Stomach (tissue), 19 donors: ENCODE measurements at places on chromosomes 12 and 14. TPM values are rescaled to one million over a fixed set of nuclear protein-coding genes. Genes with fewer than 3 reads are reported as not detected.

- DNase-seq, result no peak
- peak overlapping the region; percentile 92 for H3K27ac ChIP-seq
- no peaks in the 10 kb centered on the region for H3K4me1 ChIP-seq
- peak overlapping the region; percentile 97 for H3K4me3 ChIP-seq
- no peaks in the 10 kb centered on the region for H3K27me3 ChIP-seq
- peaks cover 22% of the 10 kb centered on the region for H3K36me3 ChIP-seq
Observed at GRCh38 chr12:92146497-92147224, 1.0 kb upstream of the BTG1 start.

DNA sequence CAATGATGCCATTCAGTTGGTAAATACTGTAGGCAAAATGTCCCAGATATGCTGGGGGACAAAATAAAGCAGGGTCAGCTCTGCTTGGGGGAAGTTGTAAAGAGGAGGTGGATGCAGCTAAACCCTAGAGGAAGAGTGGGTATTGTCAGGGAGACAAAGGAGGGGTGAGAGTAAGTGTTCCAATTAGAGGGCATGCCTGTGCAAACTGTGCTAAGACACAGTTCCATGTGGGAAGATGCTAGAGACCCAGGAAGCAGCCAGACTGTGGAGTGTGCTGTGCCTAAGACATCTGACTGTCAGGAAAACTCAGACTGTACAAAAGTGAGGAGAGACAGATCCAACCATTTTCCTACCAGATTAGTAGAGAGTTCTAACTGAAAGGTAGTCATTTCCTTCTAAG is 474.3 kb downstream of the ATP23 start:
- H3K27ac ChIP-seq, result no peak overlapping the region
- peaks cover 4% of the 10 kb centered on the region for H3K4me1 ChIP-seq
- H3K4me3 ChIP-seq, result no peak overlapping the region
- H3K27me3 ChIP-seq, result no peaks in the 10 kb centered on the region

GRCh38 chr12:131694116-131694838 is 16.6 kb upstream of the SFSWAP start:
- H3K4me1 ChIP-seq, result no peaks in the 10 kb centered on the region
- peak; percentile 9 for DNase-seq
- peaks cover 67% of the 10 kb centered on the region for H3K27me3 ChIP-seq
- no peak overlapping the region for H3K27ac ChIP-seq
- H3K4me3 ChIP-seq, result no peak overlapping the region

DNA sequence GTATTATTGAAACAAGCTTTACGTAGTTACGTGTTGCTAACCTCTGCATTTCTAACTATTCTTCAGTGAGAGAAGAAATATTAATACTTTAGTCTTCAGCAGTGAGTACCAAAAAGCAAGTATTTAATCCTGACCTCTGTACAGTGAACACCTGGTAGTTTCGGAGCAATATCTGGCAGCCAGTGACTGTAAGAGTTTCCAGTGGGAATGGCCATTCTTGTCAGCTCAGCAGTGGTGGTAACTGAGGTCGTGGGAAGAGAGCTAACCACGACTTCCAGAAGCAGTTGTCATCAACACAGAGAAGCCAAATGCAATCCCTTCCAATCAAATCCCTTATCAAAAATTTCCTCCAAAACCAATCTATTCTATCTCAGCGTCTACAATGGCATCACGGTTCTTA is 1500.2 kb upstream of the FLRT2 start:
- DNase-seq, result no peak
- H3K27ac ChIP-seq, result no peak overlapping the region
- no peak overlapping the region for H3K4me3 ChIP-seq
- H3K36me3 ChIP-seq, result no peaks in the 10 kb centered on the region
- no peaks in the 10 kb centered on the region for H3K4me1 ChIP-seq

DNA sequence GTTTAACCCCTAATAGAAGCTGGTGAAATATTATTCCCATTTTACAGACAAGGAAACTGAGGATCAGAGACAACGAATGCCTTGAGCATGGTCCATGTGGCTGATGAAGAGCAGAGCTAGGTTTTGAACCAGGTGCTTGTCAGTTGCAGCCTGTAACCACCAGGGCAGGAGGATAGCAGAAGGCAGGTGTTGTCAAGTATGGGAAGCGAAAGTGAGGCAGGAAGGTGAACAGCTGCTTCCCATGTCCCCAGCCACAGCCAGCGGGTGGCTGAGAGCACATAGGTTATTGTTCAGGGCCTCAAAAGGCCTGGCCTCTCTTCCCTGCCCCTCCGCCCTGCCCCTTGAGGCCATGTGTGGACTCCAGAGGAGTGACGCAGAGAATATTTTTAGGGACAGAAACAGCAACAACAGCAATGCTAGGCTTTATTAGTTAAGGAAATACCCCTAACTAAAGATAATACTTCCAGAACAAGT is 39.6 kb downstream of the IQSEC3 start:
- H3K27ac ChIP-seq, result no peak overlapping the region
- H3K4me3 ChIP-seq, result no peak overlapping the region
- DNase-seq, result peak; percentile 41
- no peaks in the 10 kb centered on the region for H3K36me3 ChIP-seq

GRCh38 chr12:132055535-132056096 is 88.5 kb downstream of the DDX51 start:
- no peak overlapping the region for H3K4me3 ChIP-seq
- H3K4me1 ChIP-seq, result no peaks in the 10 kb centered on the region
- no peaks in the 10 kb centered on the region for H3K27me3 ChIP-seq
- H3K27ac ChIP-seq, result no peak overlapping the region
- H3K36me3 ChIP-seq, result peaks cover 95% of the 10 kb centered on the region

Gene GSKIP
- total RNA-seq, result 13.3 TPM

Gene BHLHE41
- 4.7 TPM for total RNA-seq

Gene OTOGL
- not detected for total RNA-seq
